ENCODE measurements at places on chromosomes 13 and 19. TPM values are rescaled to one million over a fixed set of nuclear protein-coding genes. Genes with fewer than 3 reads are reported as not detected.

DNA sequence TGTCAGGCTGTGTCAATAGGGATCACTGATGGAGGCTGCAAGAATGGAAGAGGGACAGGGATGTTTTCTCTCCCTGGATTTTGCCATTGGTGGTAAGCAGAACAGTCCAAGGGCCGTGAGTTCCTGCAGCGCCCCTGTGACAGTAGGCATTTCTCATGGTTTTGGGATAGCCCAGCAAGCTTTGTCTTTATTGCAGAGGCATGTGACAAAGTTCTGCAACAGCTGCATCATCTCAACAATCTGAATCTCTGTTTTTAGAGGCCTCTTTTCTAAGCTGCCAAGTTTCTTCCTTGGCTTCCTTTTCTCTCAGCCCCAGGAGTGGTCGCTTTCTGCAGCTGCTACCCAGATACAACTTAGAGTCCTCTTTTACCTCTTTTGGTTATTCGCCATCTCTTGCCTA, 95.7 kb upstream of the TSHZ3 start:
- no peak for DNase-seq

DNA sequence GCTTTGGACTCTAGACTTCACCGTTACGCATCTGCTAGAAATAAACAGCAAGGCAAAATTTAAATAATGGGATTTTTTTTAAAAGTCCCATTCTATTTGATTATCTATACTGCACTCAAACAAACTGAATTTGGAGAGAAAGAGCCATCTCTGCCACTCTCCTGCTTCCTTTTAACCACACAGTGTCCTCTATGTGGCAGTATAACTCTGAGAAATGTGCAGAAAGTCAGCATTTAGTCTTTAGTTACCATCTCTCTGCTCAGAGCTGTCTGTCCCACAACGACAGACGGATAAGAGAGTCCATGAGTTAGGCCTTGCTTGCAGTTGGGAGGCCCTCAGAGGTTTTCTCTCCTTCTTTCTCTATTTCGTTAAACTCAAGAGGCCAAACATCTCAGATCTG, 21.2 kb downstream of the CCNA1 start:
- DNase-seq, result peak; percentile 39

DNA sequence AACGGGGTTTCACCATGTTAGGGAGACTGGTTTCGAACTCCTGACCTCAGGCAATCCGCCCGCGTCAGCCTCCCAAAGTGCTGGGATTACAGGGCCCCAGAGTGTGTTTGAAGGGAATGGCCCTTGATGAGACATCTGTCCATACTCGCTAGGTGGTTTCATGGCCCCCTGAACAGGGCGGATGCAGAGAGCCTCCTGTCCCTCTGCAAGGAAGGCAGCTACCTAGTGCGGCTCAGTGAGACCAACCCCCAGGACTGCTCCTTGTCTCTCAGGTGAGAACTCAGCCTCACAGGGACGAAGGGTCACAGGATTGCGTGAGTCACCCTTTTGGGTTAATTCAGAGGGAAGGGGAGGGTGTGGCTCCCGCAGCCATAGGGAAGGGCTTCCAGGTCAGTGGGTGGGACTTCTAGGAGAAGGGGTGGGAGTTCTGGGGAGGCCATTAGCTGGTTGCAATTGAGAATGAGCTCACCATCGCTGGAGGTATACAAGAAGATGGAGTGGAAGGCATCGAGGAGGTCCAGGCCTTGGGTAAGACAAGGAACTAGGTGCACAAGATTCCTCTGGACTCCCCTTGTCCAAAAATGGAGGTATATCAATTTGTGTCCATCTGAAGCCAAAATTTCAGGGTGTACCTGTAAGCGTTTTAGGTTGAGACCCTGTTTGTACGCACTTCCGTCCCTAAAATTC, 9.2 kb downstream of the SHD start:
- peak; percentile 36 for DNase-seq

DNA sequence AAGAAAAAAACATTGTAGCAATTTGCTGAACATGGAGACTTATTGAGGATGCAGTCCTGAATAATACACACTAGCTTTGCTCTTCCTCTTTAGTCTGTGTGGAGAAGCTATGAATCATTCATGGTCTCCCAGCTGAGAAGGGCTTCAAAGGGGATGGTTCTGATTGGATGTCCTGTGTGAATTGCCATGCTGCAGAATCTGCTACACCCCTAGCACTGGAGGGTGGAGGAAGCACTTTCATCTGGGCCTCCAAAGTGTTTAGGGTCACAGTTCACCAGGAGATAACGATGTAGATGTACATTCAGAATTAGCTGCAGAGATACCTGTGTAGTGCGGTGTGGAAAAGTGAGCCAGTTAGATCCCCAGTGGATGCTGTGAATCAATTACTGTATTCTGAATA, 321.1 kb upstream of the EDNRB start:
- no peak for DNase-seq

- no peak for DNase-seq
These were observed 12.1 kb downstream of the SLC25A15 start for GRCh38 chr13:40801255-40802217.

DNA sequence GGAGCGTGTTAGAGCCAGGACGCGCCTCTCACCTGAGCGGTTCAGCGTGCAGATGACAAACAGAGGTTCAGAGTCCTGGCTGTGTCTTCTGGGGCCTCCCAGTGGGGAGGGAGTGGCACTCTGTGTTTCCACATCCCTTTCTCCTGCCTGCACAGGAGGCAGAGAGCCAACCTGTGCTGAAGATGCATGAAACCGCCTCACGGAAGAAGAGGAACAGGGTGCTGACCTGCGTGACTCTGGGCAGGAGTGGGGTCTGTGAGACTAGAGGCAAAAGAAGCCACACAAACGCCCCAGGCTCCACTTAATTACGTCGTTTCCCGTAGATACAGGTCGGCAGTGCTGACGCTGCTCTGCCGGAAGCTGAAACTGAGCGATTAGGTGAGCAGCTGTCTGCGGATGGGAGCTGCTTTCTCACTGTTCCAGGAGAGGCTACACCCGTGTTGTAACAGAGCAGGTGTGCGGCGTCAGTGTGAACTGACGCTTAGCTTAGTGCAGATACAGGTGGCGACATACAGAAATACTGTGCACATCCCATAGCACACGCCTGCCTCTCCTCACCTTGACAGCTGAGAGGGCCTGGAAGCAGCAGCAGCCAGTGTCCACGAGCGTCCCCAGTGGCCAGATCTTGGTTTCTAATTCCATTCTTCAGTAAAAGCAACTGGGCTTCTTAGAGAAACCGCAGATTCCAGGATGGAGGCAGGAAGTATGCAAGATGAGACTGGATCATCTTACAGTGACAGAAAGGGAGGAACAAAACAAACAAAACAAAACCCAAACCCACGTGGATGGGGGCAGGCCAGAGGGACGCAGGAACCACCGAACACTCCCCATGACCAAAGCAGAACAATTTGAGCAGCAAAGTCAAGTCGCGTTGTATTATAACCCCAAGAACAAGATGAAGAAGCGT, 37.7 kb upstream of the MCF2L start:
- peak; percentile 54 for DNase-seq

GRCh38 chr13:80259159-80259558, 81.8 kb downstream of the SPRY2 start:
- DNase-seq, result no peak

- DNase-seq, result no peak
These were observed 174.6 kb downstream of the TDRD3 start for GRCh38 chr13:60571571-60571970.

DNA sequence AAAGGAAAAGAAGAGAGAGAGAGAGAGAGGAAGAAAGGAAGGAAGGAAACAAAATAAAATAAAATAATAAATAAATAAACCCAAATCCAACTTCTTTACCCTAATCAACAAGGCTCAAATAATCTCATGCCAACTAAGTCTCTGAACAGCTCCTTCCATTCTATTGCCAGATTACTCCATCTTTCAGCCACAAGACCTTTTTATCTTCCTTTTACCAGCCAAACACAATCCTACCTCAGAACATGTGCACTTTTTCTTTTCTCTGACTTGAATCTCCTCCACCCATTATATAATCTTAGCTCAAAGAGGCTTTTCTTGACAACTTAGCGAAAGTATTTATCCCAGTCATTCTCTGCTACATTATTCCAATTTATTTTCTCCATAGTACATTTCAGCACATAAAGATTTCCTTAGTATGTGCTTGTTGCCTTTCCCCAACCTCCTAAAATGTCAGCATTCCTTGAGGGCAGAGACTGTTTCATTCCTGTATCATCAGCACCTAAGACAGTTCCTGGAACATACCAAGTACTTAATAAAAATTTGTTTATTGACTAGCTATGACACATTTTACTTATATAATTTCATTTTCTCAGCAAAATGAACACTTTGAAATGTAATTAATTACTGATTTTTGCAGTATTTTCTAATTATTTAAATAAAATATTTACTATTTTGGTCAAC, 33.5 kb upstream of the USPL1 start:
- DNase-seq, result no peak

DNA sequence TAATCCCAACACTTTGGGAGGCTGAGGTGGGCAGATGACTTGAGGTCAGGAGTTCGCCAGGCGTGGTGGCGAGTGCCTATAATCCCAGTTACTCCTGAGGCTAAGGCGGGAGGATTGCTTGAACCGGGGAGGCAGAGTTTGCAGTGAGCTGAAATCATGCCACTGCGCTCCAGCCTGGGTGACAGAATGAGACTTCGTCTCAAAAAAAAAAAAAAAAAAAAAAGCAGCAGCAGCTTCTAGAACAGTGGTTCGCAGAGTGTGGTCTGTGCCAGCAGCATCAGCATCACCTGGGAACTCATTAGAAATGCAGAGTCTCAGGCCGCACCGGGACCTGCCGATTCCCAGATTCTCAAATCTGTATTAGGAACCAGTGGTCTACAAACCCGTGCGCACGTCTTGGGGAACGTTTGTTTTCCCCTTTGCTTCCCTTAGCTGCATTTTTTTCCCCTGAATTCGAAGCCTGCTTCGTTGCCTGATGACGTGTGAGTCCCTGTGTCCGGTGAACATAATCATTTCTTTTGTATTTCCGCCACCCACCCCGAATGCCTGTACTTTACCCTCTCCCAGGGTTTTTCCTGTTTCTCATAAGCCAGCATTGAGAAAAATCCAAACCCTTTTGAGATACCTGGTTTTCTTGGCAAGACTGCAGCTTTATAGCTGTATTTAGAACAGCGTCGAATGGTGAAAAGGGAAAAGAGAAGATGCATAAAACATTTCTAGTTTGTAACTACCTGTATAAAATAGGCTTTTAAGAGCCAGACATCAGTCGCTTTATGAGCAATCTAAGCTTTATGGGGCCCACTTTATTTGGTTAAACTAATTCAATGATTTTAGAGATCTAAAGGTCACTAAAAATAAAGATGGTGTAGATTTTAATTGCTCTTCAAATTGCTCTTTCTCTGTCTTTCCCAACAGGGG, 49.8 kb downstream of the BICRA start:
- no peak for DNase-seq

DNA sequence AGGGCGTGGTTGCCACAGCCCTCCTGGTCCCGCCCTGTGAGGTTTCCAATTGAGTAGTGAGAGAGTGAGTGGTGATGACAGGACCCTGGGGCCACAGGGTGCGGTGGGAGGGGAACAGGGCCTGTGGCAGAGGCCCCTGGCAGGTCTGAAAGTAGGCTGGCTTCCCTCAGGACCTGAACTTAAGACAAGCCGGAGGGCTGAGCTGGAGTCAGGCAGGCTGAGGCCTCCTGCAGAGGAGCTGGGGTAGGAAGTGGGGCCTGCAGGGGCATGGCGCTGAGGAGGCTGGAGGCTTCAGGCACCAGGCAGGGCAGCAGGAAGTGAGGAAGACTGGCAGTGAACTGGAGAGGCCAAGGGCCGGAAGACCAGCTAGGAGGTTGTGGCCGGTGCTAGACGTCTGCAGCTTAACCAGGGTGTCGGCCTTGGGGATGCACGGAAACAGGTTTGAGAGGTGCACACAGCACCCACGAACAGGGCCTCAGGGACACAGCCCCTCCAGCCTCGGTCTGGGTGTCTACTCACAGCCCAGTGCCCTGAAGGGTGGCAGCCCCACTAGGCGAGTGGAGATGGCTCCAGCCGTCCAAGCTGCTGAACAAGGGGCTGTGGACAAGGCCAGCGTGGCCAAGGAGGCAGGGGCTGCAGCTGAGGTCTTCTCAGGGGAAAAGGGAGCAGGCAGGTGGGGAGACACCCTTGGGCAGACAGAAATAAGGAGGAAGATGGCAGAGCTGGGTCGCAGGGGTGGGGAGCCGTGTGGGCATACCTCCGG, 17.8 kb downstream of the POP4 start:
- DNase-seq, result no peak

- no peak for DNase-seq
These were observed 24.8 kb upstream of the LILRA2 start for GRCh38 chr19:54548806-54549205.

DNA sequence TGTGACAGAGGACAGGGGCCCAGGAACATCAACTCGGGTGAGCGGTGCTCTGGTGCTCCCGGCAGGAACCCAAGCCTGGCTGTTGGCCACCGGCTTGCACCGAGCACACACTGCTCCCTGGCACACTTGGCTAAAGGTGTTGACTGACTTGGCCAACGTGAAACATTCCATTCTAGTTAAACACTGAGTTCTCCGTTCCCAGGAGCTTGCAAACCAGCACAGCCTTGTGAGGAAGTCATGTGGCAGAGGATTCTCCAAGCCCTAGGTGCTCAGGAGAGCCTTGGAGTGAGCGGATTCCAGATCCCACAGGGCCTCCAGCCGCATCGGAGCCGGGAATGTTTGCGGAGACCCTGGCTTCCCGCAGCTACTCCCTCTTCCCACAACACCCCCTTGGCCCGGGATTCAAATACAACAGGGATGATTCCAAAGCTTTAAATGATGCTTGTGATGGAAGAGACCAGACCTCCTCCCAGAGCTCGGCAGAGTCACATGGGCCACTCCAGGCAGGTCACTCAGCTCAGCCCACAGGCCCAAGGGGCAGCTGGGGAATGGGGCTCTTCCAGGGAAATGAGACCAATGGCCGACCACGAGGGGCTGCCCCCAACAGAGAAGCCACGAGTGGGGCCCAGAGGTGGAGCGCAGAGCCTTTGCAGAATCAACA, 2.9 kb downstream of the C13orf46 start:
- DNase-seq, result peak; percentile 96

GRCh38 chr19:23771761-23772674, 13.3 kb upstream of the ZNF681 start:
- no peak for DNase-seq

DNA sequence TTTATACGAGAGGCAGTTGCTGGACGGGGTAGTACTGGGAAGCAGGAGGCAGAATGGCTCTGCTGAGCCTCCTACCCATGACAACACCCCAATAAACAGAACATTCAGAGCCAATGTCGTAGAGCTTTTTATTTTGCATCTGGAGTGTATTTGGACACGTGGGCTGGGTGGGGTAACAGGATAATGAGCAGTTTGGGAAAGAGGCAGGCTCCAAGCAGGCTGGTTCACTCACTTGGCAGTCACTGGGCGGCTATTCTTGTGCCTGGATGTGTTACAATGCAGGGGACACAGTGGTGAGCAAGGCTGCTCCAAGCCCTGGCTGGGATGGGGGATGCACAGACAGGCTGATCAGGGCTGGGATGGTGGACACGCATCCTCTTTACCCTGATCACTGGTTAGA, 9.5 kb downstream of the ACTMAP start:
- no peak for DNase-seq

- DNase-seq, result no peak
These were observed 32.2 kb downstream of the MRPL57 start for GRCh38 chr13:21208652-21209154.

TTC9B gene
- total RNA-seq, result not detected

ZNF557 gene
- 9.6 TPM for total RNA-seq

CATSPERD gene
- total RNA-seq, result not detected

TMEM272 gene
- not detected for total RNA-seq

CGB8 gene
- not detected for total RNA-seq

APOE gene
- total RNA-seq, result 3.3 TPM

PINLYP gene
- total RNA-seq, result not detected

OR4F17 gene
- total RNA-seq, result not detected

RASIP1 gene
- total RNA-seq, result 3.0 TPM

All from MCF 10A (cell line).